GM13976 (cell line): ENCODE measurements at places on chromosomes 13 and 19.
A peak's percentile ranks its signal among the peaks of the same experiment; 100 is the strongest.

GRCh38 chr13:86569119-86569518 is 769.9 kb upstream of the SLITRK6 start:
- no peak for DNase-seq

DNA sequence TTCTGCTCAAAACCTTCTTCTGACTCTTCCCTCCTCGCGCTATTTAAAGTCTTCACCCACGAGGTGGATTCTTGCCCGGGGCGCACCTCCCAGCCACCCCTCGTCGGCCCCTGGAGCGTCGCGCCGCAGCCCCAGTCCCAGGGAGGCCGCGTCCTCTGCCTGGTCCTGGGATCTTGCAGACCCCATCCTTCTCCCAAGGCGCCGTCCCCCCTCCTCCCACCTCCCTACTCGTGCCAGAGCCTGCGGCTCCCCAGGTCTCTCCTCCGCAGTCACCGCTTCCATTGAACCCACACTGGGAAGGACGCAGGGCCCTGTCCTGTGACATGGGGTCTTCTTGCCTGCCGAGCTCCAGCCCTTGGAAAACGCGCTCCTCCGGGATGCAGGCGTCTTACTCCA is 486 bp downstream of the ZNF808 start:
- DNase-seq, result no peak

DNA sequence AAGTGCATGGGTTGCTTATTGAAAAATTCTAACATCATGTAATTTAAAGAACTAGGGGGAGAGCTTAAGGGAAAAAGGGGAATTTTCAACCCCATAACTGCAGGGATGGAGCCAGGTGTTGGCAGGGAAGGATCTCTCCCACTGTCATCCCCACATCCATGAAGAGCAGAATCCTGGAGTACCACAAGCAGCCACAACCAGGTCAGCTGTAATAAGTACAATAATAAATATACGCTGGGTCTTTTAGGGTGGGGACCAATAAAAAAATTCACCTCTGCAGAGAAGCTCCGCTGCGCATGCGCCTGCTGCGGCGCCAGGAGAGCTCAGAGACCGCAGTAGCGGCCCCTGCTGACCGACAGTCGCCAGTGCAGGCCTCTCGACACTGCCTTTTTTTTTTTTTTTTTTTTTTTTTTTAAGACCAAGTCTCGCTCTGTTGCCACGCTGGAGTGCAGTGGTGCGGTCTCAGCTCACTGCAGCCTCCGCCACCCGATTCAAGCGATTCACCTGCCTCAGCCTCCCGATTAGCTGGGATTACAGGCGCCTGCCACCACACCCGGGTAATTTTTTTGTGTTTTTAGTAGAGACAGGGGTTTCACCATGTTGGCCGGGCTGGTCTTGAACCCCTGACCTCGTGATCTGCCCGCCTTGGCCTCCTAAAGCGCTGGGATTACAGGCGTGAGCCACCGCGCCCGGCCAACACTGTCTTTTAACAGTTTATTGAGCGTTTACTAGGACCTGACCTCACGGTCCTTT is 2.5 kb upstream of the EEF2 start:
- peak; percentile 88 for DNase-seq

GRCh38 chr13:59422646-59423045 is 741.1 kb downstream of the DIAPH3 start:
- no peak for DNase-seq

GRCh38 chr19:18594824-18595373 is 6.3 kb downstream of the REX1BD start:
- peak; percentile 64 for DNase-seq

DNA sequence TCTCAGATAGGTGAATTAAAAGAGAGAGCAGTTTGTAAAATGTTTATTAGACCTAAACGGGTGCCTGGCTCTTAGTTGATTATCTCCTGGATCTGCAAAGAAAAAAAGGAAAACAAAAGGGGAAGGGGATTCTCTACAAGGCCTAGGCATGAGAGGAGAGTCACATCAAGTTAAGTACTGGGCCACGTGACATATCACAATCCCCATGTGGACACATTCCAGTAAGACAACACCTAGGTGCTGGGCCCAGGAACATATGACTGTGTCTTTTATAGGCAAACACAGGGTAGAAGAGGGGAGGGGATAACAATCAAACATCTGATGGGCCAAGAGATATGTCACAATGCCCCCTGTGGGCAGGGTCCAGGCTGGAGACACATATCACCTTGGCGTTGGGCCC is 4.2 kb upstream of the ZNF91 start:
- no peak for DNase-seq

DNA sequence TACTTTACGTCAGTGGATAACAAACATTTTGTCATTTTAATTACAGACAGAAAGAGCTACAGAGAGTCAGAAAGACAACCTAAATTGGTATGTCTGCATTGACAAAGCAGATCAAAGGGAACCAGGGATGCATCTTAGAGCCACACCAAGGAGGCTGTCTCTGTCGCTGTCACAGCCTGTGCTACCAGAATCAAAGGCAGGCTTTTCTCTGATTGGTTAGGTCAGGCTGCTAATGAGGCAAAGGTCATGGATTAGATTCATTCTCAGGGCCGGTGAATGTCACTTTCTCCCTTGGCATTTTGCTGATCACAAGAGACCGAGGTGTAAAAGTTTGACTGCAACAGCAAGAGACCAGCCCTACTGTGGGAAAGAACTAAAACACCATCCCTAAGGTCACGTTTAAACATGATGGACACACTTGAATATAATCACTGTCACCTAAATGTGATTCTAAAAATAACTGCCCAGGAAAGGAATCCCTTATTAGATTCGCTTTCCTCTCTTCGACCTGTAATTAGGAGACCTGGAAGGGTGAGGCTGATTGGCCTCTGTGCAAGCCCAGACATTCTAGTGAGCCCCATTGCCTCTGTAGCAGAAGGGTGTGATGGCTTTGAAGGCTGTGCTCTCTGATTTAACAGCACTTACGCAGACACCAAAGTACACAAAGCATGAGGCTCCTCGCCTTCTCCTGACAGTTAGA is 314.4 kb upstream of the NBEA start:
- DNase-seq, result no peak

GRCh38 chr19:50384685-50385535 is 763 bp downstream of the POLD1 start:
- no peak for DNase-seq

GRCh38 chr19:1304197-1304924 is 18.7 kb downstream of the EFNA2 start:
- DNase-seq, result no peak

GRCh38 chr19:23095418-23095817 is 21.4 kb upstream of the ZNF730 start:
- DNase-seq, result no peak

GRCh38 chr13:25857830-25858229 is 194.0 kb downstream of the SHISA2 start:
- no peak for DNase-seq

DNA sequence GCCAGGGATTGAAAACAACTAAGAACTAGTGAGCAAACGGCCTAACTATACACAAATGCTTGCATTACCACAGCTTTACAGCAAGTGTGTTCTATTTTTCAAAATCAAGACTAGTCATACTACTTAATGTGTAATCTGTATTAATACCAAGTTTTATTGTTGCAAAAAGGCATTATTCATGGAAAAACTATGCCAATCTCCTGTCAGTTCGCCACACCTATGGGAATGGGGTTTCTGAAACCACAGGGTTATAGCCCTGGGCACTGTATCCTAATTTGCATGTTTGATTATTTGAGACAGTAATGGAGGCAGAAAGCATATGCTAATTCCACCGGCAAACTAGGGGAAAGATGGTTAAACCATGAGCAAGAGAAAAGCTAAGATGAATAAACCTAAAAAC is 14.3 kb downstream of the GAS6 start:
- no peak for DNase-seq
